Karpas-422 (cell line): ENCODE measurements at places on chromosomes 4 and X. TPM values are rescaled to one million over a fixed set of nuclear protein-coding genes. Genes with fewer than 3 reads are reported as not detected.

DNA sequence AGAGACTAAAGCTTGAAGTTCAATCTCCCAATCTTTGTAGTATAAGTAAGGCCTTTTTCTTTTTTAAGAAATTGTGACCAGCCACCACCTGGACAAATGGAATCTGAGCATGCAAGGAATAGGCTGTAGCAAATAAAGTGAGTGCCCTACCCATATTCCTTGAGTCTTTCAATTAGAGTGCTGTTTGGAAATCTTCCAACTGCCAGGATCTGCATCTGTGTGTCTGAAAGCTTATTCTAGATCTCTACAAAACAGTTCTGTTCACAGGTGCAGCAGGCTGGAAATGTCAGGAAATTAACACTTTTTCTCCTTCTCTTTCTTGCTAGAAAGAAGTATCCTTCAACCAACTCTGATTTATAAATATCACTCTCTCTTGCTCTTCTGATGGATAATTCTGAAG is 76.7 kb upstream of the NDST3 start:
- H3K27ac ChIP-seq = no peak overlapping the region
- no peak for DNase-seq
- H3K4me1 ChIP-seq = no peaks in the 10 kb centered on the region
- H3K4me3 ChIP-seq = no peak overlapping the region
- no peaks in the 10 kb centered on the region for H3K36me3 ChIP-seq

- H3K27me3 ChIP-seq = no peaks in the 10 kb centered on the region
- H3K27ac ChIP-seq = no peak overlapping the region
- H3K36me3 ChIP-seq = no peaks in the 10 kb centered on the region
- H3K4me1 ChIP-seq = no peaks in the 10 kb centered on the region
- DNase-seq = no peak
These were observed 36.9 kb downstream of the ANXA10 start for GRCh38 chr4:168129046-168129772.

GRCh38 chrX:20487227-20487626 is 220.5 kb upstream of the RPS6KA3 start:
- H3K27ac ChIP-seq = no peak overlapping the region
- H3K27me3 ChIP-seq = no peaks in the 10 kb centered on the region
- no peak overlapping the region for H3K4me3 ChIP-seq
- H3K36me3 ChIP-seq = no peaks in the 10 kb centered on the region
- no peaks in the 10 kb centered on the region for H3K4me1 ChIP-seq

DNA sequence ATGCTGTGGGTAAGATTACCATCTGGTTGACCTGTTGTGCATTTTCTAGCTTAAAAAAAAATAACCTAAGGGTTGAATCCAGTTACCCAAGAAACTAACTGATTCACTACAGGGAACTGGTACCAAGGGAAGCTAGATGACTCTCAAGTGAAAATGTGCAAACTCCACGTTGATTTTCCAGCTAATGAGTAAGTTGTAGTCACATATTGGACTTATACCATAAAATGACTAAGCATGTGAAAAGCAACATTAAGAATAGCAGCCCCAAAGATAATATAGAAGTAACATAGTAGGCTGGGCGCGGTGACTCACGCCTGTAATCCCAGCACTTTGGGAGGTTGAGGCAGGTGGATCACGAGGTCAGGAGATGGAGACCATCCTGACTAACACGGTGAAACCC is 270.9 kb downstream of the SPRY1 start:
- H3K36me3 ChIP-seq = no peaks in the 10 kb centered on the region
- no peaks in the 10 kb centered on the region for H3K4me1 ChIP-seq
- no peaks in the 10 kb centered on the region for H3K27me3 ChIP-seq
- no peak overlapping the region for H3K27ac ChIP-seq
- DNase-seq = no peak

GRCh38 chr4:98994474-98995182 is 893 bp upstream of the METAP1 start:
- peak overlapping the region; percentile 68 for H3K27ac ChIP-seq
- peak overlapping the region; percentile 77 for H3K4me3 ChIP-seq
- no peaks in the 10 kb centered on the region for H3K27me3 ChIP-seq
- H3K4me1 ChIP-seq = peaks cover 20% of the 10 kb centered on the region
- no peak for DNase-seq

The GABRQ gene
- not detected in 2 replicates for total RNA-seq

The TEX13B gene
- not detected in 2 replicates for total RNA-seq

The GAGE1 gene
- not detected in 2 replicates for total RNA-seq

The P2RY4 gene
- not detected in 2 replicates for total RNA-seq
